ENCODE measurements at places on chromosomes 16 and 17. TPM values are rescaled to one million over a fixed set of nuclear protein-coding genes. Genes with fewer than 3 reads are reported as not detected.

GRCh38 chr16:71626018-71626857 is at the start of gene MARVELD3:
Gene MARVELD3 (plus strand): TSS chr16:71626184. CDS start chr16:71626230, 46 bp downstream.
- H3K27me3 ChIP-seq, result peaks cover 24% of the 10 kb centered on the region
- no peak within 1 kb of the TSS for H3K27ac ChIP-seq
- DNase-seq, result peak; percentile 43
- peak within 1 kb of the TSS; percentile 20 for H3K4me3 ChIP-seq

GRCh38 chr17:41116297-41116696 is 1.9 kb downstream of the KRTAP4-11 start:
- peaks cover 5% of the 10 kb centered on the region for H3K36me3 ChIP-seq
- H3K27me3 ChIP-seq, result peaks cover 3% of the 10 kb centered on the region
- no peak overlapping the region for H3K4me3 ChIP-seq
- no peak overlapping the region for H3K27ac ChIP-seq

DNA sequence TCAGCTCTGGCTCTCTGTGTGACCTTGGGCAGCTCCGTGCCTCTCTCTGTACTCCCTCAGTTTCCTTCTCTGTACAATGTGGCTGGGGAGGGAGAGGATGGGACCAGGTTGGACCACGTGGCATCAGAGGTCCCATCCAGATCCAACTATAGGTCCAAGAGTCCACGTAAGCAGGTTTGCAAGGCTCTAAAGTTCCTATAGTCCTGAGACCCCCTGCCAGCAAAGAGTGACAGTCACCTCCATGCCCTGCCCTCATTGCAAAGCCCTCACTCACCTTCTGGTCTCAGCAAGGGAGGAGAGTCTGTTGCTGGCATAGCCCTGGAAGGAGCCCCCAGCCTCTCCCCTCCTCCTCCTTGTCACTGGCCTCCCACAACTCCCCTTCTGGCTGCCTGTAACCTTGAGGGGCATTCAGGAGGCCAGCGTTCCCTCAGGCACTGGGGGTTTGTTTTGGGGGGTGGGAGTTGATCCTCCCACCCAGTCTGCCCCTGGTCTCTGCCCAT is 6.1 kb upstream of the DRC7 start:
- H3K36me3 ChIP-seq, result no peaks in the 10 kb centered on the region
- no peak overlapping the region for H3K4me3 ChIP-seq
- H3K27ac ChIP-seq, result no peak overlapping the region
- DNase-seq, result no peak
- H3K27me3 ChIP-seq, result no peaks in the 10 kb centered on the region
- H3K4me1 ChIP-seq, result peaks cover 13% of the 10 kb centered on the region

DNA sequence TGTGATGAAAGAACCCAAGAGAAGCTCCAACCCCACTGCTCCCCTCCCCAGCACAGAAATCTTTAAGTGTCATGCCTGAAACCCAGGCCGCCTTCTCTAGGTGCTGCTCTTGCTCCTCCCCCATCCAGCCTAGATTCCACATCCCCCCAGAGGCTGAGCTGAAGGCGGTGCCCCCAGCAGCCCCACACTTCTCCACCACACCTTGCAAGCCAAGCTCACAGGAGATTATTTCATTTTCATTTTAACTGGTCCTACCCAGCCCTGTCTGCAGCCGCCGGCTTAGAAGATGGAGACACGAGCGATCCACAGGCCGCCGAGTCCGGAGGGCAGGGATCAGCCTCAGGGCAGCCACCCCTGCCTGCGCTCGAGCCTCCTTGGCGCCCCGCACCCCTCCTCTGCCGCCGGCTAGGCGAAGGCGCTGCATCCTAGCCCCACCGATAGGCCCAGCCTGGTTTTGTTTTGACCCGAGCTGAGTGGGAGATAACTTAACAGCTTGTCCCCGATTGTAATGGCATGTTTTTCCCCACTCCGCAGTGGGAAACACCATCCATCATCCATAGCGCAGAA is 125.3 kb downstream of the RBFOX3 start:
- H3K27me3 ChIP-seq, result peaks cover 37% of the 10 kb centered on the region
- H3K4me3 ChIP-seq, result no peak overlapping the region
- no peaks in the 10 kb centered on the region for H3K36me3 ChIP-seq
- DNase-seq, result no peak
- H3K4me1 ChIP-seq, result no peaks in the 10 kb centered on the region

DNA sequence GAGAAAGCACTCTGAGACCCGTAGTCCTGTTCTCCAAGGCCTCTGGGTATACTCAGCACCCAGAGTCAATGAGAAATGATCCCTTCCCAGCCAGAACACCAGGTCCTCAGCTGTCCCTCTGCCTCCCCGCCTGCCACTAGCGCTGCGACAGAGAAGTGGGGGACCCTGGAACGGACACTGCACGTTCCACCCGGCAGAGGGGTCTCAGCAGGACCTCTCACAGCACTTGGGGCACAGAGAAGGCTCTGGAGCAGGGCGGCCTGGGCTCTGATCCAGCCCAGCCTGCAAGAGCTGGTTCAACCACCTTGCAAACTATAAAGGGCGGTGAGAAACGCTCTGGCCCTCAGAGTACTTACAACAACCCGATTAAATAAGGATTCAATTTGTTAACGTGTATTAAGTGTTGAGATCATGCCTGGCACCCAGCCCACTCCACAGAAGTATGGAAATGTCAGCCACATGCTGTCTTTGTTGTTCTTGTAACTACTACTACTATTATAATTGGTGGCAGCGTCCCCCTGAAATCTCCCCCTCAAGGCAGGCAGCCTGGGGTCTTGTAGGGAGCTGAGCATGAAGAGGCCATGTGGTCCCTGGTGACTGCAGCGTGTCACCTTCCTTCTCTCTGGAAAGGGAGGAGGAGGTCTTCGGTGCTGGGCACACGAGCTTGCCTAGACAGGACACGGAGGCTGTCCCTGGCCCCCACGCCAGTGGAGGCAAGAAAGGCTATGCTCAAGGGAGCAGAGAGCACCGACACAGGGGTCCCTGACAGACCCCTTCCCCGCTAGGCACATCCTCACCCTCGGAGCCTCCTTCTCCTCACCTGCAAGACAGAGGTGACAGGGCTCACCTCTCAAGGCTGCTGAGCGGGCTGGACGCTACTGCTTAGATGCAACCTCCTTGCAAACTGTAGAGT is 2.4 kb downstream of the OSGIN1 start:
- no peak for DNase-seq
- no peak overlapping the region for H3K27ac ChIP-seq
- peaks cover 16% of the 10 kb centered on the region for H3K27me3 ChIP-seq
- H3K4me1 ChIP-seq, result peaks cover 19% of the 10 kb centered on the region
- H3K36me3 ChIP-seq, result no peaks in the 10 kb centered on the region
- no peak overlapping the region for H3K4me3 ChIP-seq

DNA sequence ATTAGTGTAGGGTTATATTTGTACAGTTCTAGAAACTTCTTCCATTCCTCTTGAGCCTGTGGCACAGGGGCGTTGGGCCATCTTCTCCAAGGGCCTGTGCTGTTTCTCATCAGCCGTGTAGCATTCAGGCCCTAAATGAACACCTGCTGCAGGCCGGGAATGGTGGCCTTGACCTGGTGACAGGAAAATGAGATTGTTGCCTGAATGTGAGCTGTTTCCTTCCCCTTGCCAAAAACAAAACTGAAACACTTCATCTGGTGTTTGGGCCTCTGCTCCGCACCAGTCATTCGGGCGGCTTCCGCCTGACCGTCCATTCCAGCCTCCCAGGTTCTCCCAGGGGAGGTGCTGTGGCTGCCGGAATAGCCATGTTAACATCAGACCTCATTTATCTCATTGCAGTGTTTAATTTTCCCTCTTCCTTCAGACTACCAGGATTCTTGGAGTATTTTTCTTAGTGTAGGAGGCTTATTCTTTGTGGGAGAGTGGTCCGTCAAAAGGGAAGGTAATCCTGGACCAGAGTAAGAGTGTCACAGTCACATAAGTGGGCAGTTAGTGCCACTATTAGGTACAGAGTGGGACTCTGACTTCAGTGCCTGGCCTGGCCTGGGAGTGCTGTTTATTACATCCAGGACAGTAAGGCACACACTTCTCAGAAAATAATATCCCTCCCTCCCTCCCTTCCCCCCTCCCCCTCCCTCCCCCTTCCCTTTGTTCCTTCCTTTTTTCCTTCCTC is 61.9 kb downstream of the WWP2 start:
- H3K27me3 ChIP-seq, result no peaks in the 10 kb centered on the region
- DNase-seq, result no peak
- no peaks in the 10 kb centered on the region for H3K4me1 ChIP-seq

DNA sequence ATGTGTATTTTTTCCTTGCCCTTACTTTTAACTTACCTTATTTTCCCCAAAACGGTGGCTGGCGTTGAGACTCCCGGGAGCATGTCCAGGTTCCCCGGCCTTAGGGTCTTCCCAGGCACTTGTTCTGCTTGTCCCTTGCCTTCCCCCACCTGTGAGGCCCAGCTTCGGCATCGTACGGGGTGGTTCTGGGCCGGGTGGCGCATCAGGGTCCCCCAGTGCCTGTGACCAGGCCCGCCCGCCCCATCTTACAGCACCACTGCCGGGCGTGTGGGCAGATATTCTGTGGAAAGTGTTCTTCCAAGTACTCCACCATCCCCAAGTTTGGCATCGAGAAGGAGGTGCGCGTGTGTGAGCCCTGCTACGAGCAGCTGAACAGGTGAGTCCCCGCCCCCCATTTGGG is 7.4 kb downstream of the HGS start:
- peaks cover 7% of the 10 kb centered on the region for H3K4me1 ChIP-seq
- no peaks in the 10 kb centered on the region for H3K27me3 ChIP-seq
- no peak overlapping the region for H3K27ac ChIP-seq
- peaks cover 41% of the 10 kb centered on the region for H3K36me3 ChIP-seq
- DNase-seq, result no peak

DNA sequence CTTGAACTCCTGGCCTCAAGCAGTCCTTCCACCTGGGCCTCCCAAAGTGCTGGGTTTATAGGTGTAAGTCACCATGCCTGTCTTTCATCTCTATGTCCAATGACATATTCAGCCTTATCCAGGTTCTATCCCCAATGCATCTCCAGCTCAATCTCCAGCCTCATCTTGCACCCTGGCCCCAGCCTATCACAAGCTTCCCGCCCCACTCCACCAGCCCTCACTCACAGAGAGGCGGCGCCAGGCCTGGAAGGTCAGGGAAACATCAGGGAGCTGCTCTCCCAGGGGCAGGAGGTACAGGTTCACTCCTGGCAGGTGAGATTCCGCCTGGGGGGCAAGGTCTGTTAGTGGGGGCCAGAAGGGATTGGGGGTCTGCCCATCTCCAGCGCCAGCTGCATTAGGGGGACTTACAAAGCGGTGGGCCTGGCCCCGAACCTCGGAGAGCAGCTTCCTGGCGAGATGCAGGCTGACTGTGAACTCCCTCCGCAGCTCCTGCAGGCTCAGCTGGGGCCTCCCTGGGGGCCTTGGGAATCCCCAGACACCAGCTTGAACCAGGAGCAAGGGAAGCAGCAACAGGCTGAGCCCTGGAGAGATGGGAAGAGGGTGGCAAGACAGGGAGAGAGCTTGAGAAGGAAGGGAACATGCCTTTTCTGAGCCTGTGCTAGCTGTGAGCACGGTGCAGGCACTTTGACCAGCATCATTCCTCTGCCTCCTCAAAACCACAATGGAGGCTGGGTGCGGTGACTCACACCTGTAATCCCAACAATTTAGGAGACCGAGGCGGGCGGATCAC is 3.0 kb downstream of the IL27 start:
- H3K36me3 ChIP-seq, result no peaks in the 10 kb centered on the region
- H3K27me3 ChIP-seq, result no peaks in the 10 kb centered on the region
- peaks cover 26% of the 10 kb centered on the region for H3K4me1 ChIP-seq
- no peak for DNase-seq
- no peak overlapping the region for H3K4me3 ChIP-seq

Gene POLR3K
- total RNA-seq, result 31.9 TPM
